ENCODE measurements at places on chromosomes 12 and 14.

GRCh38 chr14:76844223-76844622 lies 18.0 kb downstream of the LRRC74A start:
- DNase-seq = no peak

DNA sequence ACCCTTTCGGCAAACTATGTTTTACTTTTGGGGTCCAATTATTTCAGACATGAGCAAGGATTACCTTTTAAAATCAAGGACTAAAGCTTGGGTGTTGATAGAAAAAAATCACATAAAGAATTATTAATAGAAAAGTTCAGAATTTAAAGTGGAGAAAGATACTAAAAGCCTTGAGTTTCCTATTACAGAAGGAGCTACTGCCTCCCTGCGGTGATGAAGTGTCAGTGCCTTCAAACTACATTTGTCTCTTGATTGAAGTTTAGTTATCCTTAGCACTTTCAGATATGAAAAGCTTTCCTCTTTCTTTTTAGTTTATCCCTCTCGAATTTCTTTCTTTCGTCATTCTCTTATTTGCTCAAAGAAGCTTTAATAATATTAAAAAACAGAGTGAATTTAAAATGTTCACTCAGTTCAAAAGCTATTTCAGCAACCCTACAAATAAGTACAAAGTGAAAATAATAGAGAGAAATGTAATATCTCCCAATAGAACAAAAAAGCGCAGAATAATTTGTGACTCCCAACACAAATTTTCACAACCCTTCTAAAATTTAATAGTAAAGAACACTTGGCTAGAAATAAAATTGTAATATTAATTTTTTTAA lies 87.6 kb downstream of the SEC23A start:
- DNase-seq = no peak

GRCh38 chr14:50970886-50971781 lies 26.9 kb upstream of the PYGL start:
- no peak for DNase-seq

DNA sequence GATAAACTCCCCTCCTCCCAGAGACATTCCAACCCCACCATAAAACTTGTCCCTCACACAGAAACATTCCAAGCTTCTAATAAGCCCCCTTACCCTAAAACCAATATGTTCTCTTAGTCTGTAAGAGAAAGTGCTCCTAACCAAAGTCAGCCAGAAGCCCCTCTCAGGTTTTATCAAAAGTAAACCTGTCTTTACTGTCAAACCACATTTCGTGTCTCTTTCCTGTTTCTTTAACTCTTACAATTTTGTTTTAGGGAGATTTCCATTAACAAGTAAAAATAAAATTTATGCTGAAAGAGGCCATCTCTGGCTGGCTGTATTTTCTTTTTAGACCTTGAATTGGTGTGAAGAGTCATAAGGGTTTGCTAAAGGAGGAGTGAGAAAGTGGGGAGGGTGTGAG lies 29.8 kb upstream of the CAPRIN2 start:
- DNase-seq = no peak

Measured in chondrocyte (in vitro differentiated cells).